Transverse colon (tissue), 4 donors: ENCODE measurements at places on chromosomes 16 and 17. TPM values are rescaled to one million over a fixed set of nuclear protein-coding genes. Genes with fewer than 3 reads are reported as not detected.

GRCh38 chr17:51050291-51051033, 70.2 kb downstream of the SPAG9 start:
- no peak for DNase-seq

DNA sequence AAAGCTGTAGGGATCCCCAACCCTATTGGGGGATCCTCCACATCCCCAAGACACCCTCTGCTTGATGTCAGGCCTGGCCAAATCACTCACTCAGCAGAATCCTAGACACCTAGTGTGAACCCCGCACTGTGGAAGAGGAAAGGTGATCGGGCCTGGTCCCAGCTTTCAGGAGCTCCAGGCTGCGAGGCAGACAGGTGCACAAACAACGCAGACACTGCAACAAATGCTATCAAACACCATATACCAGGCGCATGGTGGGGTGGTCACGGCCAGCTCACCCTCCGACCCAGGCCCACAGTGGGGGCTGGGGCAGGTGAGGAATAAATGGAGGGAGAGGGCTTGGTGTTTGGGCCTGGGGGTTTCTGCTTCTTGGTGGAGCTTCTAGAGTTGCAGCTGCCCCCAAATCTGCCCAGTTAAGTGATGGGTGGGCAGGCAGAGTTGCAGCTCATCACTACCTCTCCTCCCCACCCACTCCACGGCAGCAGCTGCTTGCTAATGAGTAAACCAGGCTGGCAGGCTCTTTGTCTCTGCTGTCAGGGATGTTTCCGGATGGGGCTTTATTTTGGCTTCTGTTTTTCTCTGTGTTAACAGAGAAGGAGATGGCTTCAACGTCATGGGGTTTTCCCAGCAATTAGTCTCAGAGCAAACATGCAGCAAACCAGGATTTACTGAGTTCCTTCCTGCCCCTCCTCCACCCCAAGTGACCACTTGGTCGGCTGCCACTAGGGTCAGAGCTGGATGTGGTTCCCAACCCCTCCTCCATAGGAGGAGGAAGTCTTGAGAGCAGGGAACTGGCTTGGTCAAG, 46.6 kb downstream of the PECAM1 start:
- peak; percentile 55 for DNase-seq

GRCh38 chr16:73365016-73365551, 317.2 kb upstream of the ZFHX3 start:
- DNase-seq: peak; percentile 11

GRCh38 chr17:55117164-55117563, 147.6 kb upstream of the HLF start:
- no peak for DNase-seq

MARCHF10 gene
- total RNA-seq: 2.1 TPM

HOXB7 gene
- total RNA-seq: 11.2 TPM

CBFB gene
- 19.7 TPM for total RNA-seq

GRCh38 chr17:35287286-35287811, 44.5 kb downstream of the SLFN5 start:
- DNase-seq: no peak

DNA sequence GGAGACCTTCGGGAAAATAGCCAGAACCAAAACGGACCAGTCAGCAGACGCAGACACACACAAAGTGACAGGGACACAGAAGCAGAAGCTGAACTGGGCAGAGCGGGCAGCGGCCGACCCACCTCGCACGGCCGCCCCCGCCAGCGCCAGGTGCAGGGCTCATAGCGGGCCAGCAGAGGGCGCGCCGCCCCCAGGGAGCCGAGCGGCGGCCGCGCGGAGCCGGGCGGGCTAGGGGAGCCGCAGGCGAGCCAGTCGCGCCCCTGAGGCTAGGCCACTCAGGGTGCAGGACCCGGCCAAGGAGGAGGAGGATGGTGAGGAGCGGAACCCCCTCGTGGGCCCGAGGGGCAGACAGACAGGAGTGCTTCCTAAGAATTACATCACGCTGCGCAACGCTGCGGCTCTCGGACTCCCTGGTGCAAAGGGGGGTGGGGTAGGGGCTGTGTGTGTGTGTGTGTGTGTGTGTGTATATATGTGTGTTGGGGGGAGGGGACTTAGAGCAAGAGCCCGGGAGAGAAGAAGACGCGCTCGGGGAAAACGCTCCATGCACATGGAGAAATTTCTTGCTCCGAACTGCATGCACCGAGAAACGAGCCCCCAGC, 913 bp upstream of the NOG start:
- peak; percentile 41 for DNase-seq
